ENCODE measurements at places on chromosomes 2 and 18. TPM values are rescaled to one million over a fixed set of nuclear protein-coding genes. Genes with fewer than 3 reads are reported as not detected.

- no peak for DNase-seq
These were observed 58.3 kb downstream of the CTIF start for GRCh38 chr18:48597110-48597509.

DNA sequence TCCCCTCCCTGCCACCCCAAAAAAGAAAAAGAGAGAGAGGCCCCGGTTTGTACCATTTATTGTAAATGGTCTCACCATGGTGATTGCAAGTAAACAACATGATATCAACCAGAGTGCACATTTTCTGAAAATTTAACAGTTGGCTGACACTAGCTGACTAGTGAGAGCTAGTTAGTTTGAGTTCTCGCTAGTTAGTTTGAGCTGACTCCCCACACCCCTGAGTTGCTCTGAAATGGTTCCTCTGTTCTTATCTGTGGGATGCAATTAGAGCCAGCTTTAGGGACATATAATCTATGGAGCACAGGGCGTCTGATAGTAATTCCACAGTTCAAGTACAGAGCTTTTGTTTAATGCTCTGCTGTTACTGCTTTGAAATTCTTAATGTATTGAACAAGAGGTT lies 13.1 kb downstream of the CASP10 start:
- no peak for DNase-seq

DNA sequence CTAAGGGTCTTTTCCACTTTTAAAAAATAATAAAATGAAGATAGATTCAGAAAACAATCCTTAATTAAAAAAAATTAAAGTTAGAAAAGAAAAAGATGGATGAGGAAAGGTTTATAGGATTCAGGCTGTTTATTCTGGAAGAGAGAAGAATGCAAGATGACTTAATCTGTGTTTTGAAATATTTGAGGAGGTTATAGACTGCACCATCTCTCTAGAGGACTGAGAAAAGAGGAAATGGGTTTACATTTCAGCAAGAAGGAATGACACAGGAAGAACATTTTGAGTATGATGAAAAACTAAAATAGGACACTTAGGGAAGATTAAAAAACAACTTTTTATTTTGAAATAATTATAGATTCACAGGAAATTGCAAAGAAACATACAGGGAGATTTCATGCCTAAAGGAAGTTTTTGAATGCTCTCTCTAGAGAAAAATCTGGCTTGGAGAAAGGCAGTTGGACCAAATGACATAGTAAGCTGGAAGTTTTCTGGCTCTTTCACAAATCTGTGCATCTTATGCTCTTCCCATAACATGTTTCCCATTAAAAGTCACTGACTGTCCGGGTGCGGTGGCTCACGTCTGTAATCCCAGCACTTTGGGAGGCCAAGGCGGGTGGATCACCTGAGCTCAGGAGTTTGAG lies 75.0 kb downstream of the CERS6 start:
- DNase-seq, result no peak

DNA sequence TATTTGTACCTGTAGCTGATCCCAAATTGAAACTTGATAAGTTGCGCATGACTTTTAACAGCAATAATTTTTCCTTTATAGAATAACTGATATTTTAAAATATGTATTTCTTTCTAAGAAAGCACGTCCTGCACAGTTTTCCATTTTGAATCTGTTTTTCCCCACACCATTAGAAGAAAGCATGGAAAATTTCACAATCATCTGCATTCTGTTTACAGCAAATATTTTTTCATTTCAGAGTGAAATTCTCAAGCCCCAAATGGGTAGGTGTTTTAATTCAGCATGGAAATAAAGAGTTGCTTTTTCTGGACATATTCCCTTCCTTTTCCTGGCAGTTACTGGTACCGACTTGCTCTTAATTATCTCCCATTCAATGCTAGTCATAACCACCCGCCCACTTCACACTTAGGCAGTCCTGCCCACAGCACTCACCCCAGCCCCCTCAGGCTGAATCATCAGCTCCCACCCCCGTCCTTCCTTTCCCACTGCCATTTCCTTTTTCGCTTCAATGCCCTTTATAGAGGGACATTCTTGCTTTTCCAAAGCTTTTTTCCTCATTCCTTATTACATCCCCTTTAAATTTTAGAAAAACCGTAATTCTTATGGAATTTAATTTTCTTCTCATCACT lies 89.2 kb upstream of the GLS start:
- no peak for DNase-seq

The KCNG2 gene
- 3.8 TPM for total RNA-seq
